ENCODE measurements at places on chromosomes 11 and 22. TPM values are rescaled to one million over a fixed set of nuclear protein-coding genes. Genes with fewer than 3 reads are reported as not detected.

EIF3L gene
- total RNA-seq = 546 TPM

GRCh38 chr22:27228771-27229170 lies 571.4 kb downstream of the MIAT start:
- no peaks in the 10 kb centered on the region for H3K4me1 ChIP-seq
- DNase-seq = no peak
- no peak overlapping the region for H3K4me3 ChIP-seq
- H3K36me3 ChIP-seq = peaks cover 2% of the 10 kb centered on the region

DNA sequence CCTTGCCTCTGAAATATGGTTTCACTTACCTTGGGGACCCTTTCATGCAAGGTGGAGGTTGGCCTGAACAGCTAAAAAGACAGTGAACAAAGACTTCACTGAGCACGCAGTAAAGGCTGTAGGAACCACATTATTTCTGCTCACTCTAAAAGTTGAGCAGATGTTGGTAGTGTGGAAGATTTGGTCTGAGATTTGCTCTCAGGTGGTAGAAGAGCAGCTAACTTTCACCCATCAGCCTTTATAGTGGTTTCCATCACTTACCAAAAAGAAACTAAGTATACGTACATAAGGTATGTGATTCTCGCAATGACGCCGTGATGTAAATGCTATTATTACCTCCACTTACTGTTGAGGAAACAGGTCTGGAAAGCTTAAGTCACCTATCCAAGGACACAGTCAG lies 47.3 kb downstream of the PRR5L start:
- H3K4me1 ChIP-seq = no peaks in the 10 kb centered on the region
- DNase-seq = no peak
- H3K4me3 ChIP-seq = no peak overlapping the region
- H3K27me3 ChIP-seq = peaks cover 52% of the 10 kb centered on the region
- no peak overlapping the region for H3K27ac ChIP-seq
- no peaks in the 10 kb centered on the region for H3K36me3 ChIP-seq

GRCh38 chr11:98616098-98616655 lies 404.6 kb upstream of the CNTN5 start:
- no peaks in the 10 kb centered on the region for H3K27me3 ChIP-seq
- no peak overlapping the region for H3K4me3 ChIP-seq
- H3K27ac ChIP-seq = no peak overlapping the region
- no peaks in the 10 kb centered on the region for H3K36me3 ChIP-seq

KRTAP5-9 gene
- total RNA-seq = not detected

GRCh38 chr22:43389227-43389836 lies 22.5 kb upstream of the MPPED1 start:
- H3K4me3 ChIP-seq = no peak overlapping the region
- H3K4me1 ChIP-seq = peaks cover 5% of the 10 kb centered on the region
- no peak overlapping the region for H3K27ac ChIP-seq
- no peaks in the 10 kb centered on the region for H3K36me3 ChIP-seq
- H3K27me3 ChIP-seq = peaks cover 36% of the 10 kb centered on the region

- DNase-seq = no peak
- no peaks in the 10 kb centered on the region for H3K27me3 ChIP-seq
- H3K4me1 ChIP-seq = no peaks in the 10 kb centered on the region
- H3K27ac ChIP-seq = no peak overlapping the region
Measured at GRCh38 chr11:131121426-131122333, 205.4 kb upstream of the SNX19 start.

DNA sequence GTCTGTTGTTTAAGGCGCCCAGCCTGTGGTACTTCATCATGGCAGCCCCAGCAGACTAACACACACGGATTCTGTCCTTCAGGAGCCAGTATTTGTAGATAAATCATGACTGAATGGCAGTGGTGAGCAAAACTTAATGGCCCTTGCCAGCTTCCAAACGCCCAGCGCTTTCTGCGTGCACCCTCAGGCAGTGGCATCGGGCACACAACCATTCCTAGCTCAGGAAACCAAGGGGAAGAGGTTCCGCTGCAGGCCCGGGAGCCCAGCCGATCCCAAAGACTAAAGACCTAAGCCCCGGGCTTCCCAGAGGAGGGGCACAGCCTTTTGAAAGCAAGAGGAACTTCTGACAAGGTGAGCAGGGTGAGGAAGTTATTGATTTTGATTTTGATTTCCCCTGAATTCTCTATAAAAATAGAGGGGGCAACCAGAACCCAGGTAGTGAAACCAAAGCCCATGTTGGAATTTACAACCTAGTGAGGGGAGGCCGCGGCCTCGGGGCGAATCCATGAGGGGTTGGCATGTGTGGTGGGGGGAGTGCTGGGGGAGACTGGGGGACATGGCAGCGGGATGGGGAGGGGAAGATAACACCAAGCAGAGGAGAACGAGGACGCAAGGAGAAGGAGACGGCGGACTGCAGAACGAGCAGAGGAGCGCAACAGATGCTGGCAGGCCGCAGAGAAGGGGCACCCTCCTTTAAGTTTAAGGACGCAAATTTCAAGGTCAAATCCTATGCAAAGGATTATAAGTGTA lies 79.9 kb upstream of the SEPTIN5 start:
- H3K4me1 ChIP-seq = peaks cover 5% of the 10 kb centered on the region
- H3K36me3 ChIP-seq = no peaks in the 10 kb centered on the region
- DNase-seq = no peak
- no peak overlapping the region for H3K27ac ChIP-seq
- H3K4me3 ChIP-seq = no peak overlapping the region
- H3K27me3 ChIP-seq = peaks cover 13% of the 10 kb centered on the region

- peaks cover 3% of the 10 kb centered on the region for H3K36me3 ChIP-seq
- peaks cover 25% of the 10 kb centered on the region for H3K27me3 ChIP-seq
- no peak overlapping the region for H3K27ac ChIP-seq
- H3K4me1 ChIP-seq = no peaks in the 10 kb centered on the region
- no peak overlapping the region for H3K4me3 ChIP-seq
Measured at GRCh38 chr11:116148056-116148455, 624.7 kb downstream of the BUD13 start.

AGBL2 gene
- total RNA-seq = 8.2 TPM

DNA sequence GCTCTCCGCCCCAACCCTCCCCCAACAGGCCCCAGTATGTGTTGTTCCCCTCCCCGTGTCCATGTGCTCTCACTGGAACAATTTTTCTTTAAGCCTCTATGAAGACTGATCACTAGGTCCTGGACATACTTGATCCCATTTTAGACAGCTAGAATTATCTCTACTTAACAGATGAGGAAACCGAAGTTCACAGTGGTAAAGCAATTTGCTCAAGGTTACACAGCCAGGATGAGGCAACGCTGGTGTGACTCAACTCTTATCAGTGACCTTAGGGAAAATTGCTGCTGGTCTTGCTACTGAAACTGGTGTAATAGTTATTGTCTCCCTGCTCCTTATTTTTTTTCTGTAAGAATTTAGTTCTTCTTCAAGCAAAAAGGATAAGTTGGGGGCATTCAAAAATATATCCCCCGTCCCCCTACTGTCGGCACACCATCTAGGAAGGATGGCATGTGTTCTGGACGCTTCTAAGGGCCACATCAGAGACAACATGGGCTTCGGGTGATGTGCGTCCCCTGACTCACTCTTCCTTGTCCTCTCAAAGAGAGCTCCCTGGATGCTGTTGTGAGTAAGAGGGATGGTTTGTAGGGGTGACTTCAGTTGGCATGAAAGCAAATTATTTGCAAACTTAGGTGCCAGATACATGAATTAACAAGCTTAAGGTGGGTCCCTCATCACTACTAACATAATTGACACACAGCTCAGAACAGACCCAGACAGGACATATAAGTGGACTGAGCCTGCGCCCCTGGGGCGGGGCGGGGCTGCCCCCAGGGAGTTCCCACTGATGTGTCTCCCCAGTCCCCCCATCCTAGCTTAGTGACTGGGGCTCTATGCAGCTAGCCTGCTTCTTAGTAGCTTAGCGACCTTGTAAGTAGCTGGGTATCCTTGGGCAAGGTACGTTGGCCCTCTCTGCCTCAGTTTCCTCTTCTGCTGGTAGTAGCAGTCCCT lies 23.6 kb upstream of the ALX4 start:
- H3K4me1 ChIP-seq = no peaks in the 10 kb centered on the region
- H3K4me3 ChIP-seq = no peak overlapping the region
- no peak for DNase-seq
- H3K27me3 ChIP-seq = peaks cover 93% of the 10 kb centered on the region
- H3K27ac ChIP-seq = no peak overlapping the region
- H3K36me3 ChIP-seq = peaks cover 2% of the 10 kb centered on the region

SMTN gene
- total RNA-seq = 4.9 TPM

CATSPER1 gene
- total RNA-seq = not detected

CARD16 gene
- total RNA-seq = 55.4 TPM

RELT gene
- total RNA-seq = 139 TPM

- no peak overlapping the region for H3K27ac ChIP-seq
- peaks cover 20% of the 10 kb centered on the region for H3K4me1 ChIP-seq
- DNase-seq = no peak
- H3K4me3 ChIP-seq = no peak overlapping the region
- peaks cover 7% of the 10 kb centered on the region for H3K36me3 ChIP-seq
Measured at GRCh38 chr11:128852327-128853023, 14.6 kb downstream of the KCNJ1 start.

DNA sequence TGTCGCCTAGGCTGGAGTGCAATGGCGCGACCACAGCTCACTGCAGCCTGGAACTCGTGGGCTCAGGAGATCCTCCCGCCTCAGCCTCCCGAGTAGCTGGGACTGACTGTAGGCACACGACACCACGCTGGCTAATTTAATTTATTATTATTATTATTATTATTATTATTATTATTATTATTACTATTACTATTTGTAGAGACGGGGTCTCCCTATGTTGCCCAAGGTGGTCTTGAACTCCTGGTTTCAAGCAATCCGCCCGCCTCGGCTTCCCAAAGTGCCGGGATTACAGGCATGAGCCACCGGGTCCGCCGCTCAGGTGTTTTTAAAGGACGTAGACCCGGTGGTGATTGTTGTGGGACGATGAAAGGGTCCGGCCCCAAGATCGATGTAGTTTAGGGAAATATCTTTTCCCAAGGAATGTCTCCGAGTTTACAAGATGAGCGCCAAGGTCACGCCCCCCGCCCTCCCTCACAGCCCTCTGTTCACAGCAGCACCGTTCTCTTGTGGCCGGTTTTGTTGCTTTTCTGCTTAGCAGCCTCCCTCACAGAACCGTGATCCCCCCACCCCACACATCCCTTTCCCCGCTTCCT lies 728 bp upstream of the POGLUT3 start:
- no peaks in the 10 kb centered on the region for H3K27me3 ChIP-seq
- H3K27ac ChIP-seq = peak overlapping the region; percentile 97
- no peaks in the 10 kb centered on the region for H3K36me3 ChIP-seq
- H3K4me3 ChIP-seq = peak overlapping the region; percentile 87
- H3K4me1 ChIP-seq = peaks cover 17% of the 10 kb centered on the region

DNA sequence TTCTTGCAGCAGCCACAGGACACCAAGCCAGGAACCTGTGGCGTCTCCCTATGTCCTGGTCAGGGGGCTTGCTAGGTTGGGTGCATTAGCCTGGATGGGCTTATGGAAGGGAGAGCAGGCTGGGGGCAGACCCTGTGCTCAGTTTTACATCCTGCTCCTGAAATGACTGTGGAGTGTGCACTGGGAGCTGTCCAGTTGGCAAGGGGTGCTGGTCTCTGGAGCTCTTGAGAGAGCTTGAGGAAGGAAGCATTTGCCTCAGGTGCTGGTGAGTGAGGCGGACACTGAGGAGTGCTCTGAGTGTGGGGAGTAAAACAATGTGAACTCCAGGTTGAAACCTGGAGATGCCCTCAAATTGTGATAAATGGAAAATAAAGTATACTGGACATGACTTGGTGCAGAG lies 3.4 kb downstream of the SCGB1D4 start:
- peaks cover 65% of the 10 kb centered on the region for H3K27me3 ChIP-seq
- DNase-seq = no peak
- H3K27ac ChIP-seq = no peak overlapping the region
- no peak overlapping the region for H3K4me3 ChIP-seq

DNA sequence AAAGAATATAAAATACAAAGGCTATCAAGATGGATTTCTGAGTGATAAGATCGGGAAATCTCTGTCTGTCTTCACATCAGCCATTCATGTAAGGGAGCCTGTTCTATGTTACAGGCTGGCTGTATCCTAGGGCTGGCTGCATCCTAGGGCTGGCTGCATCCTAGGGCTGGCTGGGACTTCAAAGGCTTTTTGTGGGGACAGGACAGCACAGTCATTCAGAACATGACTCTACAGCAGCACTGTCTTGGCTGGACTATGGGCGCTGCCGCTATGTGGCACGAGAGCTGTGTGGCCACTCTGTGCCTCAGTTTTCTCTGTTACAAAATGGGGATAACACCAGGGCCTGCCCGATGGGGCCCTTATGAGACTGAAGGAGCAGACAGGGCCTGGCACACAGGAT lies 10.2 kb downstream of the ADAMTS8 start:
- DNase-seq = no peak
- H3K4me1 ChIP-seq = peaks cover 2% of the 10 kb centered on the region
- H3K4me3 ChIP-seq = no peak overlapping the region
- H3K36me3 ChIP-seq = peaks cover 3% of the 10 kb centered on the region

DNA sequence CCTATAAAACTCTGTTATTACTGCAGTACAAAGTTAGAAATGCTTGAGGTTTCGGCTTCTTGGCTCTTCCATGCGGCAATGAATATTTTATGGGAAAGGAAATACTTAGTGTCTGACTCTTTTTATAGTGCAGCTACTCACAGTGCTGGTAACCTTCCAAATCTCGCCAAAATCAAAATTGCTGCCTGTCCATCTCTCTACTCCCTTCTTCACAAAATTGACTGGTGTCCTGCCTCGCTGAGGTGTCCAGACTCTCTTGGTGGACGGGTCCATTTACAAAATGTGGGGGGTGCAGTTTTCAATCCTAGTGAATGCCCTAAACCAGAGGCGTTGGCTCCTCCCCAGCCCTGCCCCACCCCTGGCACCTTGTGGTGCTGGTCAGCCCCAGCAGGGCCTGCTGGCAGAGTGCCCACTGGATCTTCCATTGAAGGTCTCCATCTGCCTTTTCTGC lies 73.5 kb downstream of the ZBTB16 start:
- H3K4me3 ChIP-seq = no peak overlapping the region
- DNase-seq = no peak
- no peaks in the 10 kb centered on the region for H3K36me3 ChIP-seq

NUP98 gene
- total RNA-seq = 120 TPM

- no peak overlapping the region for H3K4me3 ChIP-seq
- H3K27ac ChIP-seq = no peak overlapping the region
- no peaks in the 10 kb centered on the region for H3K36me3 ChIP-seq
- peaks cover 31% of the 10 kb centered on the region for H3K27me3 ChIP-seq
- no peaks in the 10 kb centered on the region for H3K4me1 ChIP-seq
- DNase-seq = no peak
Measured at GRCh38 chr11:86990515-86990914, 35.3 kb upstream of the FZD4 start.

ASPHD2 gene
- 1.6 TPM for total RNA-seq

GRCh38 chr11:129402206-129403171 lies 26.8 kb downstream of the BARX2 start:
- no peak overlapping the region for H3K4me3 ChIP-seq
- DNase-seq = no peak
- no peaks in the 10 kb centered on the region for H3K4me1 ChIP-seq
- no peaks in the 10 kb centered on the region for H3K36me3 ChIP-seq
- peaks cover 34% of the 10 kb centered on the region for H3K27me3 ChIP-seq
